ENCODE measurements at places on chromosomes 5 and 9.

- DNase-seq = no peak
Measured at GRCh38 chr5:96243862-96244261, 189.2 kb downstream of the PCSK1 start.

GRCh38 chr9:102499468-102499867 lies 495.7 kb upstream of the CYLC2 start:
- no peak for DNase-seq

DNA sequence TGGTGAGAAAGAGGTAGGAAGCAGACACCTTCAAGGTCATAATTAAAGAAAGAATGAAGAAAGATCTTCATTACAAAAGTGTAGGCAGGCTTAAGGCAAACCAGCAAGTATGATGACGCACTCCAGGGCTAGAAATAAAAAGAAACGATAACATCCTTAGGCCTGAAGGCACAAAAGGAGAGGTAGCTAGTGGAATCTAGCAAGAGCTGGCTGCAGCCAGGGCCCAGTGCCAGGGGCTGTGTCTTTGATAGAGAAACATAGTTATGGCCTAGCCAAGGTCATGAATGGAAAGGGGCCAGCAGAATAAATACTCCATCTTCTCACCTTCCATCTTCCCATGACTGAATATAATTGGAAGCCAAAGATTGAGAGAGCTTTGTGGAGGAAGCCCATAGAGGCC lies 6.8 kb upstream of the SH3TC2 start:
- DNase-seq = no peak

DNA sequence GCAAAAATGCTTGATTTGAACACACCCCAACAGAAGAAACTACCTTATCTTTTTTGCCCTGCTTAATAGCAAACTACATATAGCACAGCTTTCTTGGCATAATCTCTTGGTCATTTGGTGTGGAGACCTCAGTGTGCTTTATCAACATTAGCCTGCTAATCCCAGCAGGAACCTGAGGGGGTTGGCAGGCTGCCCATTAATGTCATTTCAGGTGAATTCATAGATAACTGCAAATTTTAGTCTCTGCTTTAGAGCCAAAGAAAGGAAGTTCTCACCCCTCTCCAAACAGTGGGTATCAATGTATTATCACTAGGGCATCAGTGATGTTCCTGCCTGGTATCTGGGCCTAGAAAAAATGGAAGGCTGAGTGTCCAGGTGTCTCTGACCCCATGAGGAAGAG lies 489.0 kb downstream of the NTRK2 start:
- no peak for DNase-seq

DNA sequence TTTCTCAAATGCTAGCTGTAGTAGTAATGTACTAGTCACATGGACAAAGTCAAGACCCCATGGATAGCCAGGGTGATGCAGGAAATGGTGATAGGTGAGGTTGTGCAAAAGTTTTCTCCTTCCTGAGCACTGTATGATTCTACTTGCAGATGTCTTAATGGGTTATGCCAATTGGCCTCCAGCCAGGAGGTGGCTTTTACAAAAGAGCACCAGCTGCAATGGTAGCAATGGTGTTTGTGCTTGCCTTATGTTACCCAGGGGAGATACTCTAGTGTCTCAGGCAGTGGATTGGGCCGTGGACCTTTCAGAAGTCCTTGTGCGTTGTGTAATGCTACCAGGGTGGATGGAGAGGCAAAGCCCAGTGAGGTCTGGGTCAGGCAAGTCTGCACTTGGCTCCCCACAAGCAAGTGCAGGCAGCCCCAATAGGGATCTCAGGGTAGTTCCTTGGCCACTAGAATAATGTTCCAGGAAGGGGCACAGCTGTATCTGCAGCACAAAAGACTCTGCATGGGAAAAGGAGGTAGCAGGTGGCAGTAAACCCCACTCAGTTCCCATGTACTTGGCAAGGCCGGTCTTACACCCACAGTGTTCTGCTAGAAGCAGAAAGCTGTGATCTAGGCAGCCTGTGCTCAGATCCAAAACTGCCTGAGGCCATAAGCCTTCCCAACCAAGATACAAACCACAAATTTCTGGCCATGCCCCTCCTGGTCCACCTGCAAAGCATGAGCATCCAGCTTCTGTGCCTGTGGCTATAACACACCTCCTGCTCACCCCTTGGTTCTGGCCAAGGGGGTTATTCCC lies 46.4 kb upstream of the EDIL3 start:
- peak; percentile 11 for DNase-seq

- no peak for DNase-seq
Measured at GRCh38 chr5:175628668-175629067, 29.2 kb upstream of the HRH2 start.

DNA sequence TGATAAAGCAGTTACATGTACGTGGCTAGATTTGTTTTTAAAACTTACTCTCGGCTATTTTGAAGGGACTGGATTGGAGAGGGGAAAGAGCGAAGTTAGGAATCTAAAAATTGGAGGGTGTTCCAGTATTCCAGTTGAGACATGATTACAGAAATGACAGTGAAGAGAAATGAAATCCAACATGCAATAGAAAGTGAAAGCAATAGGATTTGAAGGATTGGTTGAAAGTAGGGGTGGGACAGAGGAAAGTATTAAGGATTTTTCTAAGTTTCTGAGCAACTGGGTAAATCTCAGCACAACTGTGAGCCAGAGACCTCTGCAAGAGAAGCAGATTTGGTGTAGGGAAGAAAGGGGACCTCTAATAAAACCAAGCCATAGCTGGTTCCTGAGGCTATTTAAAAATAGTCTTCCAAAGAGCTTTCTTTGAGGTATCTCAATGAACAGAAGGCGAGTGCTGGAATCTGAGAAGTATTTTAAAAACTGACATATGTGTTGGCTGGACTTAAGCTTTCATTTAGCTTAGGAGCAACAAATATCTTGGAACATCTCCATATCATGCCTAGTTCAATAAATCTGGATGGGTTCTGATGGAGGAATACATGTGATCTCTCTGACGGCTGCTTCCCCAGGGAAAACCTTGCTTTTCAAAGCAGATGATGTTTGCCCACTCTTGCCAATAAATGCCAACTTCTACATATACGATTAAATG lies 110.4 kb upstream of the IFNK start:
- no peak for DNase-seq
